ENCODE measurements at places on chromosomes 11 and 22. TPM values are rescaled to one million over a fixed set of nuclear protein-coding genes. Genes with fewer than 3 reads are reported as not detected.

DNA sequence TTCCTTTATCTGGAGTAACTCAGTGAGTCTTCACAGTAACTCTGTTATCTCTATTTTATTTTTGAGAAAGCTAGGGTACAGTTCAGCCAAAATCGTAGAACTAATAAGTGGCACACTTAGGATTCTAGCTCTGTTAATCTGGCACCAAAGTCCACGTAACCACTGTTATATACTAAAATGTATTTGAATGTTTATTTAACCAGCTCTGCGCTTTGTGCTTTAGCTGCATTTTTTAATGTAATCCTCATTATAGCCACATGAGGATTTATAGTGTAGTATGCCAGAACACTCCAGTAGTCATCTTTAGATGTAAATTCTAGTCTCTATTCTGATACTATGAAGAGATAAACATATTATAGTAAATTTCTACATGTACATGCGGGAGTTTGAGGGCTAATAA lies 36.8 kb downstream of the YAP1 start:
- no peak for DNase-seq

GRCh38 chr11:102589047-102589459 lies 36.1 kb downstream of the MMP20 start:
- no peak for DNase-seq

GRCh38 chr11:61024938-61025820 lies 53.7 kb downstream of the CD6 start:
- DNase-seq = no peak

- no peak for DNase-seq
These were observed 7.1 kb downstream of the RFPL1 start for GRCh38 chr22:29445508-29445907.

DNA sequence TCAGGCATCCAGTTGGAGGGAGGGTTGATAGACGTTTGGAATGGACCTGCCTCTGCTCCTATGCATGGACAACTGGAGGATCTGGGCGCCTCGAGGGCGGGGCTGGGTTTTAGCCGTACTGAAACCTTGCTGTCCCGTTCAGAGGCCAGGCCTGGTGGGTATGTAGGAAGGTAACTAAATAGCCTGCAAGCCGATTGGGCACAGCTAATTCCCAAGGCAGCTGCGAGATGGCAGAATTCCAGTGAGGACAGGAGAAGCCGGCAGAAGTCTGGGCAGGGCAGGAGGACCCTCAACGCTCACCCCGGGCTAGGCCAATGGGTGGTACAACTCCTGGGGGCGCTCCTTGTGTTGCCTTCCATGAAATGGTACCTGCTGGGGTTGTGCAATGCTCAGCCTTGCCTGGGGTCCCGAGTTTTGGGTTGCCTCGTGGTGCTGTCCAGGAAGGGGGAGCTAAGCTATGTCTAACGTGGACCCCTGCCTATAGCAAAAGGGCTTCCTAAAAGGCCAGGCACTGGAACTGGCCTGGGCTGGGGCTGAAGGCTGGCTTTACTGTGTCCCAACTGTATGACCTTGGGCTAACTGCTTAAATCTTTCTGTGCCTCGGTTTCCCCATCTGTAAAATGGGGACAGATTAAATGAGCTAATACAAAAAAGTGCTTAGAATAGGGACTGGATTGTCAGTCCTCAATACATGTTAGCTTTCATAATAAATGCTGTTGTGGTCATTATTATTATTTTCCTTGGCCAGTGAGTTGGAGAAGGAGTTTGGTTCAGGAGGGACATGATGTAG lies 30.1 kb upstream of the CD82 start:
- no peak for DNase-seq

DNA sequence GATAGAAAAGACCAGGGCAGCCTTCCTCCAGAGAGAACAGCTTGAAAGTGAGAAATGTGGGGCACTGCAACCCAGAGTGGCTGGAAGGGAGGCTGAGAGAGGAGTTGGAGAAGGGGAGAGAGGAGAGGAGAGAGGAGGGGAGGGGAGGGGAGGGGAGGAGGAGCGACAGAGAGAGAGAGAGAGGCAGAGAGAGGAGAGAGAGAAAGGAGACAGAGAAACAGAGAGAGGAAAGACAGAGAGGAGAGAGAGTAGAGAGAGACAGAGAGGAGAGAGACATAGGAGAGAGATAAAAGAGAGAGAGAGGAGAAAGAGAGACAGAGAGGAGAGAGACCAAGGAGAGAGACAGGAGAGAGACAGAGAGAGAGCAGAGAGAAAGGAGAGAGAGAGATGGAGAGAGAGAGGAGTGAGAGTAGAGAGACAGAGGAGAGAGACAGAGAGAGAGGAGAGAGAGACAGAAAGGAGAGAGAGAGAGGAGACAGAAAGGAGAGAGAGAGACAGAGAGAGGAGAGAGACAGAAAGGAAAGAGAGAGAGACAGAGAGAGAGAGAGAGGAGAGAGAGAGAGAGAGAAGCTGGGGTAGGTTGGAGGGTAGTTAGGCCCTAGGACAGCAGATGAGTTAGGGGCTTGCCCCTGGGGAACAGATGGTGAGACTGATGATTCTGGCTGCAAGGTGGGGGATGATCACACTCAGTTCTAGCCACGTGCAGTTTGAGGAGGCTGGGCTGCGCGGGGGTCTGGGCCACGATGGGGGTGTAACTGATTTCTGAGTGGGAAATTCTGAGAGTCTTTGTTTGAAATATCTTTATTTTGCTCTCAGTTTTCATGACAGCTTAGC lies 8.5 kb upstream of the SCYL1 start:
- DNase-seq = no peak

DNA sequence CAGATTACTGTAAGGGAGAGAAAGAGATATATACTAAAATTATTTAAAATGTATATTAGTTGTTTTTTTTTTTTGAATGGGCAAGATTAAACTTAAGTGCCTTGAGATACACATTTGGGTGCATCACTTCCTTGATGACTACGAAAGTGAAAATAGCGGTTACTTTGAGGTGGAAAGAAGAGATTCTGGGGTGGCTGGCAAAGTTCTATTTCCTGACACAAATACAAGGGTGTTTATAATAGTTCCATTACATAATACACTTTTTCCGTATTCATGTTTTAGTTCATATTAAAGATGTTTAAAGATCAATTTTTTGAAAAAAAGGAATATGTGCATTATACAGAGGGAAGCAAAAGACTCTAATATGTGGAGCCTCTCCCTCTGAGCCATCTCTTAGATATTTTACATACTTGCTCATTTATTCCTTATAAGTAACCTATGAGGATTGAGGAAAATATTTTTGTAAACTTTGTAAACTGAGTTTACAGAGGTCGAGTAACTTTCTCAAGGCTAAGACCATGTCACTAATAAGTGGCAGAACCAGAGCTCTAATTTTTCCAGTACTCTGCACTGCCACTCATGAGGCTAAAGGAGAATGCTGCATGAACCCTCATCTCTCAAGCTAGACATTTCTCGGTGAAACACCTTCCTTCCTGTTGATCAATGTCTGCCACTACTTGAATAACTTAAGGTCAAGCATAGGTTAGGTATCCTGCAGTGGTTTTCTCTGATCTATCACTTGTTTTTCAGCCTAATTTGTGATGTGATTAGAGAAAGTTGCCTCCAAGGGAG lies 58.6 kb downstream of the DDIAS start:
- no peak for DNase-seq

GRCh38 chr11:10338287-10338686 lies 33.4 kb downstream of the ADM start:
- DNase-seq = no peak

DNA sequence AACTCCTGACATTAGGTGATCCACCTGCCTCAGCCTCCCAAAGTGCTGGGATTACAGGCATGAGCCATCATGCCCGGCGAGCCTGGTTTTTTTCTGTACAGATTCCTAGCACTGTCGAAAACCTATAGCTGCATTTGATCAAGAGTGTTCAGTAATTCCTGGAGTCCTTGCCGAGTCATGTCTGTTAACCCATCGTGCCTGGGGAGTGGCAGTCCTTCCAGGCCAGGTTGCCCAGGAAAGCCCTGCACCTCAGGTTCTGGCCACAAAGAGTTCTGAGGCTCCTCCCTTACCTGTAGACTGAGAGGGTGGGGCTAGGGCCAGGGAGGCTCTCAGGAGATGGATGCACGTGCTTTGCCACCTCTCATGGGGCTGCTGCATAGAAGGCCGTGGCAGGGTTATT lies 17.0 kb downstream of the YDJC start:
- no peak for DNase-seq

GRCh38 chr22:27195094-27195493 lies 537.7 kb downstream of the MIAT start:
- no peak for DNase-seq

DNA sequence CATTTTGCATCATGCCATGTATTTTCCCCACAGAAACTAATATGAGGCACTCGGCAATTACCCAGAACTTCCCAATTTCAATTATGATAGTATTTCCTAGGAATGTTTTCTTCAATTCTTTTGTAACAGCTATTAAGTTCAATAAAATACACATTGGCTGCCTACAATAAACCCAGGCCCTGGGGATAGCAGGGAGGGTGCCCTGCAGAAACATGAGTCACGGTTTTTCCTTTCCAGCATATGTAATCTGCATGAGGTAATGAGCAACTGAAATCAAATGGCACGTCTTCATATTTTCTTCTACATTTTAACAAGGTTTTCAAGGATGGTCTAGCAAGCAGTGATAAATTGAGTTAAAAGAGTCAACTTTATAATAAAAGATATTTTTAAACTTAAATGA lies 32.0 kb downstream of the GUCY1A2 start:
- DNase-seq = no peak

DNA sequence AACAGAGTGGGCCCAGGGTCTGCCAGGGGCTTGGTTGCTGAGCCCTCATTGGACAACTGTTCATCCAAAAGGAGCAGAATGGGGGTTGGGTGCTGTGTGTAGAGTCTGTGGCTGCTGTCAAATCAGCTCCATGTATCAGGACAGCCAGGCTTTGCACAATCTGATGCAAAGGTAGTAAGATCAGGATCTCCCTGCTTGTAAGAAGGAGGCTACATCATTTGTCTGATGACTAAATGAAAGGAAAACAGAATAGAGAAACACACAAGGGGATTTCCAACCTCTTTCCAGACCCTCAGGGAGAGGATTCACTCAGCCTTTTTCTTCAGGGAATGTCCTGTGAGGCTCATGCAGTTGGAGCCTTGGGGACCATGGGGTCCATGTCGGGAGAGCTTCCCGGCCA lies 7.2 kb downstream of the MICAL2 start:
- DNase-seq = no peak

DNA sequence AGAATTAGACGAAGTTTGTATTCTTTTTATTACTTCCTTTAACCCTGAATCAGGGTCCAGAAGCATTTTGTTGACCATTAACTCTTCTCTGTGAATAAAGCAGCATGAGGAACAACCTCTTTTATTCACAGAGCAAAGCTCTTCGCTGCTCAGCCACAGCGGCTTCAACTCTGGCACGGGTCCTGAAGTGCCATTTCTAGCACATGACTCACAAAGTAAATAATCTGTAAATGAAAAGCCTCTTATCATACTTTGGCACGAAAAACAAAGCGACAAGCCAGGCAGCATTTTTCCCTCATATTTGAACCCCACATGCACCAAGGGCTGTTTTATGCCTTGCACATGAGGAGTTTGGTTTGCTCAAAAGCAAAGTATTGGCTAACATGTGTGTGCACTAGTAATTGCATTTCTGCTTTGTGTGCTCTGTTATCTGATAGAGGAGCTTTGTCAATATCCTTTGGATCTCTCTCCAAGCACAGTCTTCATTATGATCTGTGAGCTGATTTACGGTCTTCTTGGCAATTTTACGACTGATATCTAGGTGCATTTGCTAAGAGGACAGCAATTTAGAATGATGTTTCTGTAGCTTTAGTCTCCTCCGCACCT lies 33.0 kb upstream of the APOBEC3A start:
- DNase-seq = peak; percentile 68

DNA sequence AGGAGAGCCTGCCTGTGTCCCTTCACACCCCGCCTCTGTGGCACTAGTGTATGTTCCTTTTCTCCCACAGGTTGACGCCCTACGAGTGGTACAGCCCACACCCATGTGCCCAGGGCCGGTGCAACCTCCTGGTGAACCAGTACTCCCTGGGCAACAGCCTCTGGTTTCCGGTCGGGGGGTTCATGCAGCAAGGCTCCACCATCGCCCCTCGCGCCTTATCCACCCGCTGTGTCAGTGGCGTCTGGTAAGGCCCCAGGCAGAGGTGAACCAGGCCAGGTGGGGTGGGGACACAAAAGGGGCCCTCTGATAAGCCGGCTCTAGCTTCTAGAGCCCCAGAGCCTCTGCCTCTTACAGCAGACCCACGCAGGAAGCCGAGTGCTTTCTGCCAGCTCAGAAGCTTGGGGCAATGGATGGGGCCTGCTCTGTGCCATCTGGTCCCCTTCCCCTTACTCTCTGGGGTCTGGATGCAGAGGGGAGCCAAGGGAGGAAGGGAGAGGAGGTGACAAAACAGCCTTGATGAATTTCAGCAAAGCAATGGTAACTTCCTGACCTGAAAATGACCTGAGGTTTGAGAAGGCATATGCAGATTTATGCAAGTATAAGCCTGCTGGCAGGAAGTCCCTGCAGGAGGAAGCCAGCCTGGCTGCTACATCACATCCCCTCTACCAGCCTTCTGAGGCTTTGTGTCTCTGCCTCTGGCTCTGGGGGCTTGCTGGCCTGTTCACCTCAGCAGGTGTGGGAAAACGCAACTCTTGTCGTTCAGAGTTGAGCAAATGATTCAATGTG lies 67.0 kb upstream of the TBCEL start:
- no peak for DNase-seq

- DNase-seq = no peak
These were observed 124.1 kb upstream of the CSNK2A3 start for GRCh38 chr11:11476971-11477645.

DNA sequence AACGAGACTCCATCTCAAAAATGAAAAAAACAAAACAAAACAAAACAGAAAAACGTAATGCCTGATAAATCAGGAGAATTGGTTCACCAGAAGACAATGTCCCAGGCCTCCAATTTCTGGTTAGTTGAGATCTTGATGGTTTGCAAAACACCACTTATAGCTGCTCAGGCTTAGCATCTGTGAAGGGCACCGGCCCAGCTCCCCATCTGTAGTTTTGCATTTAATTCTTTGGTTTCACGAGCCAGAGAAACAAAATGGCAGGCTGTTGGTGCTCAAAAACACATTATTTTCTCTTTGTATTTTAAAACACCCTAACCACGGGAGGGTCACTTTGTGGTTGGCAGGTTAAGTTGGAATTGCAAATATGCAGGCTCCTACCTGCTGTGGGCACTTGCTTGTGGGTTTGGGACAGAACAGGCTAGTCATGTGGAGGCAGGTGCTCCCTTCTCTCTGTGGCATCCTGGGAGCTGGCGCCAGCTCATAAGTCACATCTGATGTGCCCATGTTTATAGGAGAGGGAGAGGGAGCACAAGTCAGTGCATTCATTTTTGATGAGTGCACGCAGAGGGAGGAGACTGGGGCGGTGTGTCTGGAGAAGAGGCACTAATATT lies 145.9 kb downstream of the CEP164 start:
- no peak for DNase-seq

DNA sequence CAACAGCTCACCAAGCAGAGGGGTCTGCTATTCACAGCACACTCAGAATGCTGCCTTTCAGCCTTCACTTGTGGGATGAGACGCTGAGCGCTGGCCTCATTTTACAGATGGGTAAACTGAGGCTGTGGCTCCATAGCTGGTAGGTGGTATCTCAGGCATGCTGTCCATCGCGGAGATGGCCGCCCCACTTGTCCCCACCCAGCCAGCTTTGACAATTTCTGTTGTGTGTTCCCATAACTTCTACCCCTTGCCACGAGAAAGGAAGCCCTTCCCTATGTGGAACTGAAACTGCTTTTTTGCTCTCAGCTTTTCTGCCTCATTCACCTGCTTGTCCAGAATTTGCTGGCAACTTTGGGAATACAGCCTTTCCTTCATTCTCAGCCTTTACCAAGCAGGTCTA lies 36.1 kb upstream of the NNMT start:
- DNase-seq = no peak

GRCh38 chr11:110828086-110828485 lies 115.8 kb upstream of the ARHGAP20 start:
- DNase-seq = no peak

MS4A6E gene
- not detected for total RNA-seq

NLRX1 gene
- 21.0 TPM for total RNA-seq

LARGE1 gene
- 51.0 TPM for total RNA-seq

HORMAD2 gene
- not detected for total RNA-seq

Measured in tibial nerve (tissue), 4 donors.